Activated CD4-positive, alpha-beta T cell treated with anti-CD3 and anti-CD28 coated beads, Interleukin-2, amount 50 U/mL, for 24 hours (primary cell): ENCODE measurements at places on chromosomes 1 and 21.

DNA sequence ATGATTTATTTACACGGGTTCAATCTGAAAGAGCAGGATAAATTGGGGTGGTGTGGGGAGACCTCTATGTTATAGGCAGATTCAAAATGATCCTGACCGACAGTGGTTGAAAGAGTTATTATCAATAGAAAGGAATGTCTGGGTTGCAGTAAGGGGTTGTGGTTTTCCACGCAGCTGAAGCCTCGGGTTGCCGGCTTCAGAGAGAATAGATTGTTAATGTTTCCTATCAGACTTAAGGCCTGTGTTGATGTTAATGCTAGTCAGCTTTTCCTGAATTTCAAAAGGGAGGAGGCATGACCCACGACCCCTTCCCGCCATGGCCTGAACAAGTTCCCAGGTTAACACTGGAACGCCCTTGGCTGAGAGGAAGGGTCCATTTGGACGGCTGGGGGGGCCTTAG lies 2.2 kb upstream of the UBE2J2 start:
- DNase-seq: no peak

DNA sequence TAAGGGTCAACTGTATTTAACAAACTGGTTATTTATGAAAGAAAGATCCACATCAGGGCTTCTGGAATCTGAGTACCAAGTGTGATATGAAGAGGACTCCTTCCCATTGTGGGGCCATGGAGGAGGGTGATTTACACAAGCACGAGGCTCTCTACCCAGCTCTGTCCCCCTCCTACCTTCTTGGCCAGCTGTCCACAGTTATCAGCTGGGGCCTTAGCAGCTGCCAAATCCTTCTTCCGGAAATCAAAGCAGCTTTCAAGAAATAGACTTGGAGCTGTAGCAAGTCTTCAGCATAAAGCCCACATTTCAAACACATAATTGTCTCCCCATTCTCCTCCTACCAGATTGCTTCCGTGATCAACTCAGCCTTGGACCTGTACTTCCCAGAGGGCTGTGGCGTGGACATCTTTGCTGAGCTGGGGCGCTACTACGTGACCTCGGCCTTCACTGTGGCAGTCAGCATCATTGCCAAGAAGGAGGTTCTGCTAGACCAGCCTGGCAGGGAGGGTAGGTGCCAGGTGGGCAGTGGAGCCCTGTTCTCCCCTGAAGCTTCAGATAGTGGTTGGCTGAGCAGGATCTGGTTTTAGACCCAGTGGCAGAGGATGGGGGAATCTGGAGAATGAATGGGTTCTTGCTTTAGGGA lies 15.5 kb downstream of the AZIN2 start:
- no peak for DNase-seq

DNA sequence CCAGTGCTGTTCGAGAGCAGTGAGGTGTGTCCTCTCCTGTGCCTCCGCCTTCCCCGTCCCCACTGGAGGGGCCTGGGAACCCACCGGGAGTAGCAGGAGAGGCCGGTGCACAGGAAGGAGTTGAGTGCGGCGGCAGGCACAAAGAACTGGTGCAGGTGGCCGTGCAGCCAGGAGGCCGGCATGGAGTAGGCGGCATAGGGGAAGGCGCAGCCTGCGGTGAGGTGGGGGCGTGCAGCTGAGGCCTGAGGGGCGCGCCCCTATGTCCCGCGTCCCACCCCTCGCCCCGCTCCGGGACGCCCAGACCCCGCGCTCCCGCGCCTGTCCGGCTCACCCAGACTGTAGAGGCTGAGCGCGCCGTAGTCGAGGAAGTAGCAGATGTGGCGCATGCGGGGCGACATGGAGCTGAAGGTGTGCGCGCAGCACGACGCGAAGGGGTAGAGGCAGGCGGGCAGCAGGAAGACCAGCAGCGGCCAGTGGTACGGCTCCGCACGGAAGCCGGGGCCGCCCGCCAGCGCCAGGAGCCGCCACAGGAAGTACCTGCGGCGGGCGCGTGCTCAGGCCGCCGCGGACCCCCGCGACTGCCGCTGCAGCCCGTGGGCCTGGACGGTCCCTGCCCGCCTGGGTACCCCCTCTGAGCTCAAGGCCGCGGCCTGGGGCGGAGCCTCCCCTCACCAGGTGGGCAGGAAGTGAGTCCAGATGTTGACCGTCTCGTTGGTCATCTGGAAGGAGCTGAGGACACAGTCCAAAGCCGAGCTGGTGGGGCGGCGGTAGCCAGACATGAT lies 2.2 kb downstream of the PAQR6 start:
- DNase-seq: peak; percentile 20

- no peak for DNase-seq
These were observed 850 bp downstream of the PANK4 start for GRCh38 chr1:2525572-2525919.

DNA sequence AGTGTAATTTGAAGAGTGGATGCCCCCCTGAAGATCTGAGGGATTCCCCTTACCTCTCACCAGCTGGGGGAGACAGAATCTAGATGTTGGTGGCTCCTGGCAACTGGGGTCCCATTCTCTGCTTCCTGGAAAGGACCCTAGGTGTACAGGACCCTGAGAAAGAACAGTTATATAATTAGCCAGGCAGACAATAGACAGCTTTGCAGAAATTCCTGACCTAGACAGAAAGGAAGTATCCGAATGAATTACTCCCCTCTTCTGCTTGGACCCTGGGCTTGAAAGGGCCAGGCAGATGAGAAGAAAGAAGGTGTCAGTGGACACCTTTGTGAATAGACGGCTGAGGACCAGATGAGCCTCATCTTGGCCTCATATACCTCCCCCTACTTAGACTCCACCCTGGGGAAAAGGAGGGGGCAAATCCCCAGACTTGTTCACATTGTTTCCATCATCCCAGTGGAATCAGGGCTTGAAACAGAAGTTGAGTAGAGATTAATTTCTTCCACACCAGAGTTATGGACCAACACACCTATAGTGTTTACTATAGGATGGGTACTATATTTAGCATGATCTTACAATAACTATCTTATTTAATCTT lies 1.8 kb upstream of the IQGAP3 start:
- DNase-seq: no peak

DNA sequence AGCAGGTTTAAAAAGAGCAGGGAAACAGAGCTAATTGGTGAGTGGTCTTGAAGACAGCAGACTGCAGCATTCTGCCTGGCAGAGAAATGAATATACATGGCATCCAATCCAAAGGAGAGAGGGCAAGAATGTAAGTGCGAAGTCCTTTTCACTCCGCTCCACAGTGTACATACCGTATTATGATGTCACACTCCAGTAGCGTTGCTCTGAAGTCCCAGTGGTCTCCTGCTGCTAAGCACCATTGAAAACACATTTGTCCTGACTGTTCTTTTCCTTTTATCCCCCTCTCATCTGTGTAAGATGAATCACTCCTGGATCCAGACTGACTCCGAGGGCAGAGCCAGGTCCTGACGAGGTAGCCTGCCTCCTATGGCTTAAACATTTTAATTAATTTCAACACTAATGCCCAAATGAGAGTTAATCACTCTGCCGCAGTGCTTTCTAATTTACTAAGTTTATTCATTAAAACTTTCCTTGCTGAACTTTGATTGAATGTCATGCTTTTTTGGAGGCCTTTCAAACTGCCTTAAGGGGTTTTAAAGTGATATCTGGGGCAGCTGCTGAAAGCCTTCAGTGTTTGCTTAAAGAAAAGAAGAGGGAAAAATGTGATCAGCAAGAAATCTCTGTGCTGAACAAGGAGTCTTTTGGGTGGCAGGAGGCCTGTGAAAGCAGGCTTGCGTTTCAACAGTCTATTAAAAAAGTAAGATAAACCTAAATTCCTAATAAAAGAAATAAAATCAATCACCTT lies 227.2 kb downstream of the ATG4C start:
- no peak for DNase-seq

DNA sequence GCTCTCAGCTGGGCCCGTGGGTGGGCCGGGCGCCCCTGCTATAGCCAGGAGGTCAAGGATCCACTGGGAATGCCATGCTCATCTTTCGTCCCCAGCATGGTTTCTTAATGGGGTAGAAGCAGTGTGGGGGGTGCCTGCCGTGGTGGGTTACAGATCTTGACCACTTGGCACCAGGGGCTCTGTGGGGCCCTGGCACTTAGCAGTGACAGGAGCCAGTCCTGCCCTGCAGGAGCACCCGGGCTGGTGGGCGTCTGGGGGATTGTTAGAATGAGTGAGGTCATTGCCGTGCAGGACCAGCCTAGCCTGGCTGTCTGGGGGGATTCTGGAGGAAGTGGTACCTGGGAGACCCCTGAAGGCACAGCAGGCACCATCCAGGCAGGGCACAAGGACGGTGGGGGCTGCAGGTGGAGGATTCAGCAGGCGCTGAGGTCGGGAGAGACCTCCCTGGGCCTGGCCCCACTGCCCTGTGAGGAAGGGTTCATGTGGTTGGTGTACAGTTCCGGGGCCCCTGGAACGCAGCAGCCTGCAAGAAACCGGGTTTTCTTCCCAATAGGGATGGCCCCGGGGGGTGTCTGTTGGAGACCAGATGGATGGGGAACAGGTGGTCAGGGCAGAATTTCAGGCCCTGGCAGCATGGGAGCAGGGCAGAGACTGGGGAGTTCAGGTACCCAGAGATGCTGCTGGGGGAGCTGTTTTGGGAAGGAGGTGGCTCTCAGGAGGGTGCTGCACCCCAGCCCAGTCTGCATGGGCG lies 4.8 kb downstream of the AIRE start:
- no peak for DNase-seq

- DNase-seq: no peak
These were observed 1557.9 kb downstream of the PLA2G4A start for GRCh38 chr1:188386666-188387065.

DNA sequence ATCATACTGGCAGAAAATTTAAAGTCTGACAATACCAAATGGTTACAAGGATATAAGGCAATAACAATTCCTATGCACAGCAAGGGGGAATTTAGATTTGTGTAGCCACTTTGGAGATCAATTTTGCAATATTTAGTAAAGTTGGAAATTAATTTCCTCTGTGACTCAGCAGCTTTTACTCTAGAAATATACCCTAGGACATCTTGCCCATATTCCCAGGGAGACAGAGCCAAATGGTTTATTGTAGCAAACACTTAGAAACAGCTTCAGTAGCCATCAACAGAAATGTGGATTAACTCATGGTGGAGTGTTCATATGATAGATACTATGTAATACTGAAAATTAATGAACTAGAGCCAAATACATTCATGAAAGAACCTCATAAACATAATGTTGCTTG lies 104.6 kb downstream of the BACH1 start:
- DNase-seq: no peak

GRCh38 chr1:214438075-214438474 lies 113.3 kb downstream of the PTPN14 start:
- DNase-seq: no peak

DNA sequence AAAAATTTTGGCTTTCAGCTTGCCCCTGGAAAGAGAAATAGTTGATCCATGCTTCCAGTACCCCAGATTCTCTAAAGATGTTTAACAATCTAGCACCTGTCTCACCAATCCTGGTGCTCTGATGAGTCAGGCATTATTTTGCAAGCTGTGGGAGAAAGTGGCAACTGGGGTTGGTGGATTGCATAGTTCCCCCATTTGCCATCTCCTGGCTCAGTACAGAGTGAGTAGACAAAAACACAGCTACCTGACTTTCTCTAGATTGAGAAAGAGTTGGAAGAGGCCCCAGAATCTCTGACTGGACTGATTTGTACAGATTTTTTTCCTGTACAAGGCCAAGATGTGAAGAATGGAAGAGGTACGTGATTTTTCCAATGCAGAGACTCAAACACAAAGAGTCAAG lies 75.1 kb upstream of the NEGR1 start:
- DNase-seq: no peak

DNA sequence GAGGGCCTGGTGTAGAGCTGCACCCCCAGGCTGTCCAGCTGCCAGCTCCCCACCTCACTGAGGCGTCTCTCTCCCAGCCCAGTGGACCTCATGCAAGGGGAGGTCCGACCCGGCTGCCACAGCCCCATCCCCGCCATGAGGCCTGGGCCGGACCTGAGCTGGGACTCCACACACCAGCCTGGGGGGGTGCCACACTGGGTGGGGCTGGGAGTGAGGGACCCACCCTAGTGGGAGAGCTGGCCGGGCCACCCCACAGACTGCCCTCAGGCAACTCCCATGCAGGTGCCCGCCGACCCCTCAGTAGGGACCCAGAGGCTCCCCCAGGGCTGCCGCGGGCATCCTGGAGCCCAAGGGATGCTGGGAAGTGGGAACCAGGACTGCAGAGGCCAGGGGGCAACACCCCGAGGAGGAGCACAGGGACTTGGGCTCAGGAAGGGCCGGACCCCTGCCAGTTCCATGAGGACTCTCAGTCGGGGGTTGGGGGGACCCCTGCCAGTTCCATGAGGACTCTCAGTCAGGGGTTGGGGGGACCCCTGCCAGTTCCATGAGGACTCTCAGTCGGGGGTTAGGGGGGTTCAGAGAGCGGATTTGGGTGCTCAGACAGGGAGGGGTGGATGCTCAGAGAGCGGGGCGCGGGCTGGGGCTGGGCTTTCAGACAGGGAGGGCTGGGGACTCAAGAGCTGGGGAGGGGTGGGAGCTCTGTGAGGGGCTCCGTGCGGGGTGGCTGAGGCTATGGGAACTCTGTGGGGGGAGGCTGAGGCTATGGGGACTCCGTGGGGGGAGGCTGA lies 1.2 kb upstream of the RNF223 start:
- no peak for DNase-seq

GRCh38 chr1:7426780-7427604 lies 344.1 kb upstream of the VAMP3 start:
- DNase-seq: no peak

DNA sequence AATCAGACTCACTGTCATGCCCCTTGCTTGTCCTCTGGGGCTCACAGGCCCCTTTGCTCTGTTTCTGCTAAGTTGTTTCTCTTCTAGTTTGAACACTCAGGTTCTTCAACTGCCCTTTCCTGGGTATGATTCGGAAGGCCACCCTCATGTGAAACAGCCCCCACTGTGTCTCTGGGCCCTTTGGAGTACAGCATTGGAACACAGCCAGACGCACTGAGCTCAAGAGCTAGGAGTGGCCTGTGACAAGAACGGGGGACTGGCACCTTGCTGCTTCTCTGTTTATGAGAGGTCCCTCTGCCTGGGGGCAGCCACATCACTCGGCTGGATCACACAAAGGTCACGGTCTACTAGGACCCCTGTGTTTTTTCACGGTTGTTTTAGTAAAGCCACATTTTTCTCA lies 114.4 kb upstream of the ZC3H12A start:
- no peak for DNase-seq

DNA sequence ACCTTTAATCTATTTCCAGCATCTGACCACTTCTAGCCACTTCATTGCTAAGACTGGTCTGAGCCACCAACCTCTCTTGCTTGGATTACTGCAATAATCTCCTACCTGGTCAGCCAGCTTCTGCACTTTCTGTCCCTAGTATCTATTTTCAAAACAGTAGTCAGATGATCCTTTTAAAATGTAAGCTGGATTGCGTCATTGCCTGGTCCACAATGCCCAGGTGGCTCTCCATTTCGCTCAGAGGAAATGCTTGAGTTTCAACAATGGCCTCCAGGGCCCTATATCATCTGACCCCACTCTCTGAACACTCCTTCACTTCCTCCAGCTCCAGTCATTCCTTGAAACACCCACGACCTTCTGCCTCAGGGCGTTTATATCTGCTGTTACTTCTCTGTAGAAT lies 2.3 kb downstream of the FYB2 start:
- no peak for DNase-seq

- no peak for DNase-seq
These were observed 14.0 kb downstream of the DNALI1 start for GRCh38 chr1:37570528-37571334.

GRCh38 chr1:244063498-244063897 lies 12.4 kb downstream of the ZBTB18 start:
- DNase-seq: no peak
